ENCODE measurements at places on chromosomes 1 and 21. TPM values are rescaled to one million over a fixed set of nuclear protein-coding genes. Genes with fewer than 3 reads are reported as not detected.

ZBTB7B gene
- polyA plus RNA-seq = 2.7 TPM

GRCh38 chr1:109484519-109484975, 842 bp downstream of the ATXN7L2 start:
- H3K4me3 ChIP-seq = peak overlapping the region; percentile 96
- H3K4me1 ChIP-seq = peaks cover 33% of the 10 kb centered on the region
- peaks cover 17% of the 10 kb centered on the region for H3K27me3 ChIP-seq
- DNase-seq = no peak

- H3K4me3 ChIP-seq = no peak overlapping the region
- H3K27me3 ChIP-seq = no peaks in the 10 kb centered on the region
- no peak overlapping the region for H3K27ac ChIP-seq
- no peak for DNase-seq
- no peaks in the 10 kb centered on the region for H3K4me1 ChIP-seq
These were observed 205.4 kb downstream of the NFIA start for GRCh38 chr1:61287734-61288133.

DNA sequence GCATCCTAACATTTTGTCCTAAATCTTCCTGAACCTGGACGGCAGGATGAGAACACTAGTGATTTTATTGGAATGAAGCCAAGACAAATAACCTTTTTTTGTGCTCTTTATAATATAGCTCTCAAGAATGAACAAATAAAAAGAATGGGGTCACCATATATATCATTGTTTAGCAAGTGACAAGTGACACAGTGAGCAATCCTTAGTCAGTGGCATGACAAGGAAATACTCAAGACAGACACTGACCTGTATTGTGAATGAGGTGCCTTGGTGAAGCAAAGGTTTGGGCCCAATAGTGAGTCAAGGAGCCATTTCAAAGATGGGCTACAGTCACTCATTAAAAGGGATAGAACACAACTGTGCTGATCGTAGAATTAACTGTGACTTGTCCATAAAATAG, 35.7 kb downstream of the PTGFR start:
- H3K36me3 ChIP-seq = no peaks in the 10 kb centered on the region
- H3K4me1 ChIP-seq = no peaks in the 10 kb centered on the region
- H3K4me3 ChIP-seq = no peak overlapping the region
- no peak for DNase-seq
- no peaks in the 10 kb centered on the region for H3K27me3 ChIP-seq
- H3K27ac ChIP-seq = no peak overlapping the region

- no peak overlapping the region for H3K4me3 ChIP-seq
- H3K36me3 ChIP-seq = no peaks in the 10 kb centered on the region
- no peak overlapping the region for H3K27ac ChIP-seq
- H3K4me1 ChIP-seq = no peaks in the 10 kb centered on the region
- DNase-seq = no peak
These were observed 574.7 kb upstream of the ZP4 start for GRCh38 chr1:238465449-238465848.

All from naive B cell (primary cell).